ENCODE measurements at places on chromosomes 6 and 20. TPM values are rescaled to one million over a fixed set of nuclear protein-coding genes. Genes with fewer than 3 reads are reported as not detected.

DNA sequence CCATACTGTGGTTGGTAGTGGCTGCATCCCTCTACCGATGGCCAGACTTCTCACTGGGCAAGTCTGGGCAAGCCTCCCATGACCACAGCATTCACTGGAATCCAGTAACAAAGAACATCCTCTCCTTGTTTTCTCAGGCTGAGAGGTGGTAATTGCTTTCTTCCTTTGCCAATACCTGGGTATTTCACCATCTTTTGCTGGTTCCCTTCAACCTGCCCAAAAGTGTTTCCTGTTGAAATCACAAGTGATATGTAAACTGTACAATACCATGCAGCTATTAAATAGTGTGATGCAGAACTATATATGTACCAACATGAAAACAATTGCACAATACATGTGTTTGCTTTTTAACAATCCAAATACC is at the start of gene PTCHD4:
Gene PTCHD4 (minus strand): TSS at position 55 of the 364 bp plus-strand sequence. CDS start 42,240 bp downstream, outside the sequence.
- no peak for DNase-seq

DNA sequence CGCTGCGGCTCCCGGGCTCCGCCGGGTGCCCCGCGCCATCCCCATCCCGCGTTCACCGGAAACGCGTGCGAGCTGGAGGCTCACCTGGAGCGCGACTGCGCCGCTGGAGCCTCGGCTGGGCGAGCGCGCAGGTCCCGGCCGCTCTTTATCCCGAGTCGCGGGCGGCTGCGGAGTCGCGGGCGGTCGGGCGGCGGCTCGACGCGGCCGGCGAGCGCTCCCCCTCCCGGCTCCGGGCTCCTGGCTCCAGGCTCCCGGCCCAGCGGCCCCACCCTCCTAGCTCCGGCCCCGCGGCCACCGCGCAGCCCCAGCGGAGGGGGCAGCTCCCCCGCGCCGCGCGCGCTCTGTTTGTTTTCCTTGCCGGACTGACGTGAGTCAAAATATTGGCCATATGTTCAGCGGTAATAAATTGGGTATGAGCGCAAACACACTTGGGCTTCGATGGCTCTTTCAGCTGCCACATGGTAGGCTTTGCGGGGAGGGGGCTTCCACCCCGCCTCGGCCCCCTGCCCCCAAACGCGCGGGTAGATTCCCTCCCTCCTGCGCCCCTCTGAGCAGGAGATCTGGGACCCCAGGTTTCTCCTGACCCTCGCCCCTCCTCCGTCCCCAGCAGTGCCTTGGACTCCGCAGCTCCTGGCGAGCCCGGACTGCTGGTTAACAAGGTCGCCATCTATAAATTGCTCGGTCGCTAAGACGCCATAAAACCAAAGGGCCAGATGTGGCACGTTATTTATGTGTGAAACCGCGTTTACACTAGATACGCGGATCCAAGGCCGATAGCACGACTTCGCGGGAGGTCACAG is 8.8 kb upstream of the NKX2-2 start:
- no peak for DNase-seq

- peak; percentile 25 for DNase-seq
These were observed 209.0 kb downstream of the THBS2 start for GRCh38 chr6:169044381-169045230.

DNA sequence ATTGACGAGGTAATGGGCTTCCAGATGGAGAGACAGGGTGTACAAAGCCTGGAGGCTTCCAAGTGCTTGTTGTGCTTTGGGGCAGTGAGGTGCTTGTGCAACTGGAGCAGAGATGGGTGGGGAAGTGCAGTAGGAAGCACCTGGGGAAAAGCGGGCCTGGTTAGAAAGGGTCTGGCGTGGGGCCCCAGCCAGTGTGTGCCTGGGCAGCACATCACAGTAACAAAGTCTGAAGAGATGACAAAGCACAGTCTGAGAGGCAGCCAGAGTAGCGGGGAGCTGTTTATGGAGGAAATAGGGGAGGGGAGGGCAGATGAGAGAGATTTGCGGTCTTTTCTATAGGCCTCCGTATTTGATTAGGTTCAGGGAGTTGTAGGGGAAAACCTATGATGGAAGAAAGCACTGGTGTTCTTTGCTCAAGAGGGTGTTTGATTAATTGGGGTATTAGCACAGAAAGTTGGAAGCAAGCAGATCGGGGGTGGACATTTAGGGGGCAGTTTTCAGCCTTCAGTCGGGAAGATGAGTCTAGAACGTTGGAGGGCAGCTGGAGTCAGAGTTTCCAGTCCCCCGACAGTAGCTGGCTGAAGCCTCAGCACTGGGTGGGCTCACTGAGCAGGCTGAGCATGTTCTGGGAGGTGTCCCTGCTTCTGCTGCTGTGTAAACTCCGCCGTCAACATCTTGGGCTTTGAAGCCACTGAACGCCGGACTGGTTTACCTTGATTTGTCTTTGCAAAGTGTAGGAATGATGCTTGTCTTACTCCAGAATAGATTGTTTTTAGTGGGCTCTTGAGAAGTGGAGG is 15.5 kb upstream of the MROH8 start:
- DNase-seq: no peak

- no peak for DNase-seq
These were observed 417.8 kb downstream of the CDC5L start for GRCh38 chr6:44805238-44805846.

DNA sequence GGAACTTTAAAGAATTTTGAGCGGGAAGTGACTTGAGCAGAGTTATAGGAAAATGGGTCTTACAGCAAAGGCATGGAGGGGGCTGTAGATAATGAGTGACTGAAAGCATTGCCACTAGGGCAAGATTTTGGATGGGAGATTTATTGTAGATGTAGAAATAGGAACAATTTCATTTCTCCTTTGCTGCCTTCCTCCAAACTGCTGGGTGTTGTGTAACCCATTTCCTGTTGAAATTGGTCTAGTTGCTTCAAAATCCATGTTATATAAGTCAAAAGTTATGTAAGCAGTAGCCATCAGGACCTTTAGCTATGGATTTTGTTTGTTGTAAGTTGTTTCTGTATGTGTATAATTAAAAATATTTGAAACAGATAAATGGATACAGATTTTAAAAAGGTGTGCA is 11.1 kb downstream of the YWHAB start:
- DNase-seq: no peak

DNA sequence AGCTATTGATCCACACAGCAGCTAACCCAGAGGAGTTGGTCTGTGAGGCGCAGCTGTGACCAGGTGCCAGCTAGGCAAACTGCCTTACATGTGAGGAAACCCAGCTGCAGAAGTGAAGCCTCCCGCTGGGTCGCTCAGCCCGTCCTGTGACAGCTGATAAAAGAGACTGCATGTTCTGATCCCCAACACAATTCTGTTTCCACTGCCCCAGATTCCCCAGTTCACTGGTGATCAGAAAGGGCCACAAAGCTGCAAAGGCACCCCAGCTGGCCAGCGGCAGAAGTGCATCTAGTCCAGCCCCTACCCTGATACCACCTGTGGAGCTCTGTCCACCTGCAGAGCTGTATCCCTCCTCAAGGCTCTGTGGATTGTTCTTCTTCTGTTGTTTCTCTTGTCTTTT is 64.5 kb downstream of the CTNNBL1 start:
- no peak for DNase-seq

GRCh38 chr6:118546880-118547218 is 1.2 kb upstream of the PLN start:
- DNase-seq: no peak

Gene GHRH
- not detected for total RNA-seq

Gene SYNCRIP
- total RNA-seq: 63.8 TPM

Gene FUT9
- total RNA-seq: 0.49 TPM
